ENCODE measurements at places on chromosomes 11 and 22. TPM values are rescaled to one million over a fixed set of nuclear protein-coding genes. Genes with fewer than 3 reads are reported as not detected.

OVCH2 gene
- polyA plus RNA-seq = 0.33 TPM

TMEM86A gene
- 0.99 TPM for polyA plus RNA-seq

TRPM5 gene
- polyA plus RNA-seq = not detected

CD248 gene
- polyA plus RNA-seq = 2.4 TPM

RNF26 gene
- polyA plus RNA-seq = 31.8 TPM

SOX10 gene
- 1.3 TPM for polyA plus RNA-seq

NLRP6 gene
- 0.15 TPM for polyA plus RNA-seq

ACRV1 gene
- 0.65 TPM for polyA plus RNA-seq

ZP1 gene
- polyA plus RNA-seq = not detected

IL10RA gene
- not detected for polyA plus RNA-seq

ARHGEF17 gene
- 2.9 TPM for polyA plus RNA-seq

DCHS1 gene
- 2.3 TPM for polyA plus RNA-seq

CENPM gene
- 50.0 TPM for polyA plus RNA-seq

SYCE3 gene
- polyA plus RNA-seq = not detected

DMC1 gene
- polyA plus RNA-seq = 18.5 TPM

MPZL3 gene
- 1.3 TPM for polyA plus RNA-seq

PPP1CA gene
- 217 TPM for polyA plus RNA-seq

BATF2 gene
- 0.53 TPM for polyA plus RNA-seq

RIC3 gene
- polyA plus RNA-seq = 21.1 TPM

RRM1 gene
- 43.6 TPM for polyA plus RNA-seq

GP1BB gene
- 0.53 TPM for polyA plus RNA-seq

C11orf87 gene
- polyA plus RNA-seq = 0.50 TPM

FZD4 gene
- polyA plus RNA-seq = 1.4 TPM

RFPL2 gene
- 0.40 TPM for polyA plus RNA-seq

OR4A16 gene
- polyA plus RNA-seq = not detected

OR4C3 gene
- not detected for polyA plus RNA-seq

OR5A1 gene
- 0.21 TPM for polyA plus RNA-seq

CALCB gene
- polyA plus RNA-seq = 9.2 TPM

ACTN3 gene
- 7.3 TPM for polyA plus RNA-seq

GALNT18 gene
- polyA plus RNA-seq = 4.3 TPM

C22orf31 gene
- polyA plus RNA-seq = not detected

OR51L1 gene
- not detected for polyA plus RNA-seq

AQP11 gene
- 3.4 TPM for polyA plus RNA-seq

PACSIN2 gene
- polyA plus RNA-seq = 24.6 TPM

LAYN gene
- polyA plus RNA-seq = 7.9 TPM

CCDC73 gene
- 0.06 TPM for polyA plus RNA-seq

DDIAS gene
- polyA plus RNA-seq = 16.5 TPM

FADS1 gene
- 67.6 TPM for polyA plus RNA-seq

C11orf16 gene
- polyA plus RNA-seq = 0.31 TPM

TMEM121B gene
- 2.0 TPM for polyA plus RNA-seq

ALKBH8 gene
- 7.1 TPM for polyA plus RNA-seq

CSNK2A3 gene
- 0.33 TPM for polyA plus RNA-seq

DNAJB7 gene
- polyA plus RNA-seq = 0.40 TPM

CFAP300 gene
- polyA plus RNA-seq = 5.3 TPM

ANO5 gene
- 1.7 TPM for polyA plus RNA-seq

TSPAN32 gene
- polyA plus RNA-seq = not detected

INPP5J gene
- polyA plus RNA-seq = 4.8 TPM

PARVG gene
- polyA plus RNA-seq = not detected

IL18 gene
- polyA plus RNA-seq = 1.8 TPM

TRIM6 gene
- polyA plus RNA-seq = 24.3 TPM

TSG101 gene
- polyA plus RNA-seq = 53.7 TPM

All from GM23338 (cell line).